ENCODE measurements at places on chromosomes 13 and 19.

- no peak for DNase-seq
Measured at GRCh38 chr19:55369653-55370304, 484 bp downstream of the IL11 start.

DNA sequence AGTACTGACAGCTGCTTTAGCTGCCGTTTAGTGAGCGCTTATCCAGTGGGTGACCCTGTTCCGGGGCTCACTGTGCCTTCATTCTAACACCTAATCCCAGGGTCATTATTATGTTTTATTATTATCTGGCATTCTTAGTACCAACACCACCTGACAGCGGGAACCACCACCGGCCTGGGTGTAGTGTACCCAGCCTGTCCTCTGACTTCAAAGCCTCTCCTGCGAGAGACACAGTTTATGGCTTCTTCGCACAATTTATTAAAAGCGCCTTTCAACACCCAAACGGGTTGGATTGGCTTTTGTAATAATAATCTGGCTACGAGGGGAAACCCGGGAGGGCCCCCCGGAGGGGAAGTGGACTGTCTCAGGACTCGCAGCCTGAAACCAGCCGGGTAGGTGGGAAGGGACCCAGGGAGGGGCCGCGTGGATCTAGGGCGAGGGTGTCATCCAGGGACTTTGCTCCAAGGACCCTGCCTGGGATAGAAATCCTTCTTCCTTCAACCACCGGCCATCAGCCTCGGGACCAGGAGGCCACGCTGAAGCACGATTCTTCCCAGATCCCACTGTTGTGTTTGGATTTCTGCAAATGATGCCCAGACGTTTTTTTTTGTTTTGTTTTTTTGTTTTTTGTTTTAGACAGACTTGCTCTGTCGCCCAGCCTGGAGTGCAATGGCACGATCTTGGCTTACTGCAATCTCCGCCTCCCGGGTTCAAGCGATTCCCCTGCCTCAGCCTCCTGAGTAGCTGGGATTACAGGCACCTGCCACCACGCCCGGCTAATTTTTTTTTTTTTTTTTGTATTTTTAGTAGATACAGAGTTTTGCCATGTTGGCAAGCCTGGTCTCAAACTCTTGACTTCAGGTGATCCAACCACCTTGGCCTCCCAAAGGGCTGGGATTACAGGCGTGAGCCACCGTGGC lies 1.6 kb upstream of the ZBTB7A start:
- no peak for DNase-seq

DNA sequence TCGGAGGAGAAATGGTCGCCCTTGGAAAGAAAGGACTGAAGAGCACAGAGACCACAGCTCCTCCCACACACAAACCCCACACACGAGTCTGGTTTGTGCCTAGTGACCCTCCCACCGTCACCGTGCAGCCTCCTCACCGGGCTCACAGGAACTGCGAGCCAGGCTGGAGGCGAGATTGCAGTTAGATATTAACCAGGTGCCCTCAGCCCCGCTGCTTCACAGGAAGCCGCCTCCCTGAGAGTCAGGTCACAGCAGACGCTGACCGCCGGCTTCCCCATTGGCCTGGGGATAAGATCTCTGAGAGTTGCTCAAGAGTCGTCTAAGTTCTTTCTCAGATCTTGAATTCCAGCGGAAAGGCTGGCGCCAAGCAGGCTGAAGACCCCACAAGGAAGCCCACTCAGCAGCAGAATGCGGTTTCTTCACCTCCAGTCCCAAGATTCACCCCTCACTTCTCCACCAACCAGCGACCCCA lies 870 bp downstream of the ZNF44 start:
- no peak for DNase-seq

- no peak for DNase-seq
Measured at GRCh38 chr13:108249150-108249549, 20.4 kb upstream of the TNFSF13B start.

DNA sequence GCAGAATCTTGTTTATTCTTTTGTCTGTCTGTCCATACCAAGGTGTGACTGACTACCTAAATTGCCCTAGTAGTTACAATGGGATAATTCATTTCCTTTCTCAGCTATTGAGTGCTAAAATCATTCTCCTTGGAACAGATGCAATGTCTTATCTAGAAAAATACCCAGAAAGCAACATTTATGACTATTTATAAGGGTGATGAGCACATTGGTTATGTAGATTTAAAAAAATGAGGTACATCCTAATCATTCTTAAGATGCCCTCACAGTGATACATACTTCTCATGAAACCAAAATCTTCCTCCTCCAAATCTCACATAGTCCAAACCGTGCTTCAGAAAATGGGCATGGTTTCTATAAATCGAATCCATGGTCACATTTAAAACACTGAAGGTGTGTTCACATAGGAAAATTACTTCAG lies 11.6 kb upstream of the UBE2L5 start:
- no peak for DNase-seq

- DNase-seq, result no peak
Measured at GRCh38 chr13:78045916-78046315, 127.3 kb upstream of the EDNRB start.

- DNase-seq, result no peak
Measured at GRCh38 chr19:8138201-8138600, 11.2 kb downstream of the FBN3 start.

DNA sequence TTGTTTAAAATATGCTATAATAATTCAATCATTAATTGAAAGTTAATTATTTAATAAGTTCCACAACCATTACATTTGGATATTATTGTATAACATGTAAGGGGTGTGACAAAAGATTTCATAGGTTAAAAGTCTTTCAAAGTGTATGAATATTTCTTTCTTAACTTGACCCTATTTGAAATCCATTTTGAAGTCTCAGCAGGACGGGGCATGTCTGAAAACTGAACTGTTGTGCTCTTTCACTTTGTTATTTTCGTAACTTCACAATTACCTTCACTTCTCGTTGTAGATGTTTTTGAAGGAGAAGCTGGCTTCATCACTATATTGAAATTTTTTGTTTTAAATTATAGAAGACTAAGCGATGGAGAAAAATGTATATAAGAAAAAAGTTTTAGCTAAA lies 1775.7 kb downstream of the PCDH9 start:
- DNase-seq, result no peak

DNA sequence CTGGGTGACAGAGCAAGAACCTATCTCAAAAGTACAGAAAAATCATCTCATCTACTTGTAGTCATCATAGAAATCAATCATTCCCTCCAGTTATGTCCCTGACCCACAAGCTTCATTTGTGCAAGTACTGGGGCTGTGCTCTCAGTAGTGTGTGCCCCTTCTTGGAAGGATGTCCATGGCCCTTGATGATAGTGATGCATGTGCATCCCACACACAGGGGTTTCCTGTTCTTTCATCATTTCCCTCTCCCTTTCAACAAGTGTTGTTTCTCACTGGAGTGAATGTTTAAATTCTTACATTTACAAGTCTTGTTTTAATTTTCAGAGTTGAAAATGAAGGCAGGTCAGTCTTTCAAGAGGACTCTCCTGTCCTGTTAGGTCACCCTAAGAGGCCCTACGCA lies 1.5 kb downstream of the LGALS13 start:
- DNase-seq, result no peak

DNA sequence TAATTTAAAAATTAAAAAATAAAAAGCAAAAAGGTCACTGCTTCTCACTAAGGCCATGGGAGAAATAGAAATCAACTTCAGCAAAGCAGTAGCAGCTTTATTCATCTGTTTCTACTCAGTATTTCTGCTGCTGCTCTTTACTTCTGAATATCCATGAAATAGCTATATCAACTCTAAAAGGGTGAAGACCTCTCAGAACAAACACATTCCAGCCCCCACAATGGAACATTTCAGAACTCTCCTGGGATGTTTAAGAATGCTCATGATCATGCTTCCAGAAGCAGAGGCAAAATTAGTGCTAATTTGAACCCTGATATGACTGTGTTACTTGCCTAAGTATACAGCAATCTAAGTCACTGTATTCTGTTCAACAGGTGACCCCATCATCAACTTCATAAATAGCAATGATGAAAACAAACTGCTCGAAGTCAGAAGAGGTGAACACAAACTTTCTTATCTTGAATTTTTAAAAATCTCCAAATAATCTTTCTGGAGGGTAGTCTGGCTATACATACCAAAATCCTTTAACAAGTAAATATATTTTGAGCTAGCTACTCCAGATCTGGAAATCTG lies 29.6 kb upstream of the DOCK9 start:
- no peak for DNase-seq

DNA sequence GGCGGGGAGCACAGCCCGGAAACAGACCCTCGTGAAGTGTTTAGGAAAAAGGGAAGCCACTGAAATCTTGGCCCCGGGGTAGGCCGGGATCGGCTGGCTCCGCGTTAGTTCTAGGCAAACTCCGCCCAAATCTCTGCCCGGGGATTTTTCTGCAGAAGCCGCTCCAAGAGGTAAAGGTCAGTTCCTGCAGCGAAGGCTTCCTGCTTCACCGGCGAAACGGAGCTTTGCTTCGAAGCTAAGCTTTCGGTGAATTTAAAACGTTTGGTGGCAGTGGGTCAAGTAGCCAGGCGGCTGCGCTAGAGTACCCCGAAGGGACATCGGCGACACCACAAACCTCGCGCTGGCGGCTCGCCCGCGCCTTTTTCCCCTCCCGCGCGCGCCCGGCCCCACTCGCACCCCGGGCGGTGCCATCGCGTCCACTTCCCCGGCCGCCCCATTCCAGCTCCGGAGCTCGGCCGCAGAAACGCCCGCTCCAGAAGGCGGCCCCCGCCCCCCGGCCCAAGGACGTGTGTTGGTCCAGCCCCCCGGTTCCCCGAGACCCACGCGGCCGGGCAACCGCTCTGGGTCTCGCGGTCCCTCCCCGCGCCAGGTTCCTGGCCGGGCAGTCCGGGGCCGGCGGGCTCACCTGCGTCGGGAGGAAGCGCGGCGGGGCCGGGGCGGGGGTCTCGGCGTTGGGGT lies 441 bp downstream of the GJB2 start:
- DNase-seq, result no peak

DNA sequence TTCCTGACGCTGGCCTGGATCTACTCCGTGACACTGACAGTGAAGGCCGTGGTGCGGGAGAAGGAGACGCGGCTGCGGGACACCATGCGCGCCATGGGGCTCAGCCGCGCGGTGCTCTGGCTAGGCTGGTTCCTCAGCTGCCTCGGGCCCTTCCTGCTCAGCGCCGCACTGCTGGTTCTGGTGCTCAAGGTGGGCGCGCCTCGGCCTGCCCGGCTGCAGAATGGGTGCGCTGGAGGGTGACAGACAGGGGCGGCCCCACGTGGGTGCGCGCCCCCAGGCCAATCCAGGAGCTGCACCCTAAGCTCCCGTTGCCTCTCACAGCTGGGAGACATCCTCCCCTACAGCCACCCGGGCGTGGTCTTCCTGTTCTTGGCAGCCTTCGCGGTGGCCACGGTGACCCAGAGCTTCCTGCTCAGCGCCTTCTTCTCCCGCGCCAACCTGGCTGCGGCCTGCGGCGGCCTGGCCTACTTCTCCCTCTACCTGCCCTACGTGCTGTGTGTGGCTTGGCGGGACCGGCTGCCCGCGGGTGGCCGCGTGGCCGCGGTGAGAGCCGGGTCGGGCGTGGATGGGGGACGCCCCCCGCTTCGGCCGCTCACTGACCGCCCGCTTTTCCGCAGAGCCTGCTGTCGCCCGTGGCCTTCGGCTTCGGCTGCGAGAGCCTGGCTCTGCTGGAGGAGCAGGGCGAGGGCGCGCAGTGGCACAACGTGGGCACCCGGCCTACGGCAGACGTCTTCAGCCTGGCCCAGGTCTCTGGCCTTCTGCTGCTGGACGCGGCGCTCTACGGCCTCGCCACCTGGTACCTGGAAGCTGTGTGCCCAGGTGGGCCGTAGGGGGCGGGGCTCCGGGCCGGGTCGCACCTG lies 7.2 kb downstream of the ABCA7 start:
- no peak for DNase-seq

GRCh38 chr13:52842441-52842840 lies 6.0 kb downstream of the PCDH8 start:
- DNase-seq, result no peak

- no peak for DNase-seq
Measured at GRCh38 chr13:52899206-52899605, 50.8 kb upstream of the PCDH8 start.

DNA sequence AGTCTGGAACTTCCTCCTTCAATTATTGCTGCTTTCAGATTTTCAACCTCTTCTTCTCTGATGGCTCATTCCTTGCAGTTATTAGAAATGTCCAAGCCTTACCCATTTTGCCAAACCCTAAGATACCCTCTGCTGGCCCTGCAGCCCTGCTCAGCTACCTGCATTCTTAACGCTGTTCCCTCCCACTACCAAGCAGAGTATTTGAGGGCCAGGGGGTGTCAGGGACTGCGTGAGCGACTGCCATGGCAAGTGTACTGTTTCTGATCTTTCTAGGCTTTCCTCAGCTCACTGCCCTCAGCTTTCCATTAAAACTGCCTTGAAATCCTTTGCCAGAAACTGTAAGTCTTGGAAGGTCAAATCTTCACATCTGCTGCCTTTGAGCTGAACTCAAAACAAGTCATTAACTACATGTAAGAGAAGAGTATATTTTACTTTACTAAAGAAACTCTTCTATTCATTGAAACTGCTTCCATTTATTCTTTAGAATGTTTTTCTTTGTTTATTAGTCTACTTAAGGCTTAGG lies 41.0 kb downstream of the HS6ST3 start:
- no peak for DNase-seq

- no peak for DNase-seq
Measured at GRCh38 chr13:49218493-49219051, 1.6 kb upstream of the MLNR start.

DNA sequence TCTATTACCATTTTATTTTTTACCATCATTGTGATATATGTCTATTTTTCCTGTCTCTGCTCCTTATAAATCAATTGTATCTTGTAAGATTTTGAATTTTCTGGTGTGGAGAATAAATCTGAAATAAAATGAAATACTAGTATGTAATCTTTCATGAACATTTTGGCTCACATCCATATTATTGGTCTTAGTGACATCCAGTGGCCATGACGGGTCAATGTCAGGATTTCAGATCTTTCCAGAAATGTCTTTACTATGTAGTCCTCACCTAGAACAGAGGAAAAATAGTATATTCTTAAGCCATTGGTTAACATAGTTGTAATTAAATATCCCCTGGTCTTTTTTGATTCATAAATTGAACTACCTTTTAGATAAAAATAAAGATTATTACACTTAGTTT lies 109.8 kb upstream of the GPC6 start:
- peak; percentile 15 for DNase-seq

GRCh38 chr13:113275387-113275786 lies 21.7 kb upstream of the LAMP1 start:
- DNase-seq, result no peak

- DNase-seq, result no peak
Measured at GRCh38 chr13:74977498-74977897, 504.5 kb downstream of the TBC1D4 start.

- DNase-seq, result no peak
Measured at GRCh38 chr13:113491418-113491883, 940 bp upstream of the DCUN1D2 start.

GRCh38 chr19:27740396-27740795 lies 1472.6 kb downstream of the UQCRFS1 start:
- no peak for DNase-seq

- no peak for DNase-seq
Measured at GRCh38 chr19:36236304-36236945, 21.5 kb downstream of the ZNF146 start.
